NCI-H460 (cell line): ENCODE measurements at places on chromosomes 2 and 18.

GRCh38 chr2:199495147-199495546 is 37.4 kb upstream of the SATB2 start:
- no peak for DNase-seq

DNA sequence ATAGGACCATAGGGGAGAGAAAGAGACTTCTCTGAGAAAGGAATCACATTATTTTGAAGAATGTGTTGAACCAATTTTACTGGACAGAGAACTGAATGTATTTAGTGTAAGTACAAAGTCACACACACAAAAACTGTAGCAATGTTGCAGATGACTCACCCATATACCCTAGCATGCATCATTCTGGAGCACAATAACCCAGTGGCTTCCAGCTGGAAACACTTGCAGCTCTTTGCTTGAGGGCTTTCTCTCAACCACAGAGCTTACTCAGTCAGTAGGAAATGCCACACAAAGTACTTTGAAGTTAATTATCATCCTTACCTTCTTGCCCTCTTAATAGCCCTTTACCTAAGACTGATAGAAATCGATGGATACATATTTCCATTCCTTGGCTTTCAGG is 760.0 kb upstream of the FSHR start:
- no peak for DNase-seq

DNA sequence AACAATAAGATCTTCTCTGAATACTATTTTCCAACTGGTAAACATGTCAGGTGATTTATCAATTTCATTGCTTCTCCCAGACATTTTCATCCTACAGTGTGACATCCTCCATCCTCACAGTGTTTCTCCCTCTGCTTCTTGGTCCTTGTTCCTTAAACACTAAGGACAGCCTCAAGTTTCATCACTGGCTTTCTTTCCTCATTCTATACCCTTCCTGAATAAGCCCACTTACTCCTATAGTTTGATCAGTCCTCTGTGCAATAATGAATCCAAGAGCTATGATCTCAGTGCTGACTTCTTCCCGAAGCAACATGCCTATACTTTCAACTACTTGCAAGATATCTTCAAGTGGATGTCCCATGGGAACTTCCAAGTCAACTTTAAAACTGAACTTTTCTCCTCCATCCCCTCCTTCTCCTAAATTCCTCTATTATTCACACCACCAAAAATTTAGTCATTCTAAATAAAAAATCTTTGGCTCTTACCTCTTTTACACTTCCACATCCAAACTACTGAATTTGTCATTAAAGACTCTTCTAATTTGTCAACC is 87.6 kb downstream of the FAM228A start:
- DNase-seq = no peak

- DNase-seq = no peak
Measured at GRCh38 chr2:47300609-47301276, 102.2 kb upstream of the MSH2 start.

DNA sequence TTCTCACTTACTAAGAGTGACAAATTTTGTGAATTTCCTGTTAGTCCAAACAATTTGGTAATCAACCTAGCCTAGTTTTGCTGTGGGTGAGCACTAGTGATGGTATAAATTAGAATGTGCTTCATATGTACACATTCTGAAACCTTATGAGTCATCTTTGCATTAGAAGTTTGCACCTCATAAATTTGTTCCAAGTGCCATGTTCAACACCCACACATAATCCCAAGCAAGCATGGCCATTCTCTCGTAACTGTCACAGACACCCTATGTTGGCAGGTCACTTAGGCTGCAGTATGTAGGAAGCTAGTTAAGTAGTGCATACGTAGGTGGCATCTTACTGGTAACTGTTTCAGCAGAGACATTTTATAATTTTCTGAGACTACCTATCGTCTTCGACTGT is 46.9 kb downstream of the NAB1 start:
- no peak for DNase-seq

DNA sequence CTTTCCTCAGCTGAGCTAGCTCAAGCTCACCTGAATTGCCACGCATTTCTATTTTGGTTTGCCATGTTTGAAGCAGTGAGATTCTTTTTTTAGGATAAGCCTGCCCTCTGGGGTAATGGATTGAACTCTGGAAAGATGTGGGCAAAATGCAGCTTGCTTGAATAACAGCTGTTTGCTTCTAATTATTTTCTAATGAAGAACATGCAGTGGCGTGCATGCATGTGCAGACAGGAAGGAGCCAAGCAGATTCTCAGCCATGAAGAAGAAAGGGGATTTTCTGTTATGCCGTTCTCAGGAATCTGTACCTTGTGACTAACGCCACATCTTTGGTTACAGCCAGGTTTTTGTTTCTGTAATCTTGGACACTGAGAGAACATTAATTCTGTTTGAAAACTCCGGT is 171.2 kb downstream of the ANTXR1 start:
- no peak for DNase-seq

- DNase-seq = no peak
Measured at GRCh38 chr2:20673686-20674308, 6.9 kb downstream of the GDF7 start.

- DNase-seq = no peak
Measured at GRCh38 chr2:167475791-167476190, 587.5 kb downstream of the XIRP2 start.

DNA sequence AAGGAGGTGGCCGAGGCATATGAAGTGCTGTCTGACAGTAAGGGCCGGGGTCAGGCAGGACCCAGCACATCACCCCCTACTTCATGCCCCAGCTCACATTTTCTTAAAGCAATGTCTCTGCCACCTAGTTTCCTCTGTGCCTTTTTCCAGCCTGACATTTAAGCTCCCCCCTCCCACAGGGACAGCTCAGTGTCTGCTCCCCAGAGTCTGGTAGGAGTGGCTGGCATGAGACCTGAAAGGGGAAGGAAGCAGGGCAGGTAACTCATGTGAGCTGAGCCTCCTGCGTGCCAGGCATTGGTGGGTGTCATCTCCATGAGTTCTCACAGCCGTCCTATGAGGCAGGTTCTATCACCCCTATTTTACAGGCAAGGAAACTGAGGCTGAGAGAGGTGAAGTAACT is 1.5 kb downstream of the DNAJB2 start:
- DNase-seq = no peak

DNA sequence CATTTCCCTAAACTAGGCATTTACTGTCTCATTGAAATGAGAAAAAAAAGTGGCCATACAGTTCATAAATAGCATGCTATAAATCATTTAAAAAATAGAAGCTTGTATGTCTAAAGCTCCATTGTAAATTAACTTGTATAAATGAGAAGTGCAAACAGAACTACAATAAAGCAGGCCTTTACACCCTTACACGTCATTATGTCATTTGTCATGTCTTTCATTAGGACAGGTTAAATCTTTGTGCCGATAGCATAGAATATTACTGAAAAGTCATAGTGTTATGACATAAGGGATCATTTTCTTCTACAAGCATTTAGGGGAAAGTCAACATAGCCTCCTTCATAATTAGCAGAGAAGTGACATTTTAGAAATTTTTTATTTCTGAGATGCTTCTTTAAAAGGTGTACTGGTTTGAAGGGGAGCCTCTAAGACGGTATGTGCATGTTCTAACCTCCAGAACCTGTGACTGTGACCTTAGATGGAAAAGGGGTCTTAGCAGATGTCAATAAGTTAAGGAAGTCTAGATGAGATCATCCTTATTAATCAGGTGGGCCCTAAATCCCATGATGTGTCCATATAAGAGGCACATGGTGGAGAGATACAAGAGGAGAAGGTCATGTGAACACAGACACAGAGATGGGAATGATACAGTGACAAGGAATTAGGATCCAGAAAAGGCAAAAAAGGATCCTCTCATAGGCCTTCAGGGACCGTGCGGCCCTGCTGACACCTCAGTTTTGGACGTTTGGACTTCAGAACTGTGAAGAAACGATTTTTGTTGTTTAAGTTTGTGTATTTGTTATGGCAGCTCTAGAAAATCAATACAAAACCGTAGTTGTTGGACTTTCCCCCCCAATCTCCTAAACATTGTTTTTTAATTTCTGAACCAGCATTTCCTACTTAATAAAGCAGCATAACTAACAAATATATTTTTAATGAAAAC is 863.7 kb downstream of the MBD2 start:
- DNase-seq = no peak

- peak; percentile 35 for DNase-seq
Measured at GRCh38 chr2:71299507-71299906, 32.1 kb upstream of the ZNF638 start.

DNA sequence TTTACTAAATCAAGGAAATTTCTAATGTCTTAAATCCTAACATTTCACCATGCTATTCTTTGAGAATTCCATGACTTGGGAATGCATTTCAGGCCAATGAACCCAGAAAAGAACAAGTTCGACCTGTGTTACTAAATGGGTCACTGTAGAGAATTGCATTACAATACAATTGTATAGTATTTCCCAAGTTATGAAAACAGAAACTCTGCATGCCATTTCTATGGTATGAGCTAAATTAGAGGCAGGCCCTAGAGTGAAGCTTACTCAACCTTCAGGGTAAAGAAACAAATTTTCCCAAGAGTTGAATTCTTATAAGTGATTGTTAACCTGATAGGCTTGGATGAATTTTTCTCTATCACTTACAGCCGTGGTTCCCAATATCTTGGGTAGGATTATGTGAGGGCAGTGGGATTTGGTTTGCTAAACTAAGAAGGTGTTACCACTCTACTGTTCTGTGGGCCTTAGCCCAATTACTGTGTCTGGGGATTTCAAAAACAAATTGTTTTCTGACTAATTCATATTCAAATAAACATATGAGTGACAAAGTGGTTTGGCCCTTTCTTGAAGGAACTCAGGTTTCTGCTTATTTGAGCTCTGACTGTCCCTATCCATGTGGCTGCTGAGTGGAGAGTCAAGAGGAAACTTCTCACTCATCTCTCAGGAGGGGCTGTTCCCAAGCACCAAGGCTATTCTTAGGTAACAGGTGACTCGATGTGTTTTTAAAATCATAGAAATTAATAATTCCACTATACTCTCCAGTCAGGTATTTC is 11.2 kb upstream of the SERPINB7 start:
- DNase-seq = no peak

DNA sequence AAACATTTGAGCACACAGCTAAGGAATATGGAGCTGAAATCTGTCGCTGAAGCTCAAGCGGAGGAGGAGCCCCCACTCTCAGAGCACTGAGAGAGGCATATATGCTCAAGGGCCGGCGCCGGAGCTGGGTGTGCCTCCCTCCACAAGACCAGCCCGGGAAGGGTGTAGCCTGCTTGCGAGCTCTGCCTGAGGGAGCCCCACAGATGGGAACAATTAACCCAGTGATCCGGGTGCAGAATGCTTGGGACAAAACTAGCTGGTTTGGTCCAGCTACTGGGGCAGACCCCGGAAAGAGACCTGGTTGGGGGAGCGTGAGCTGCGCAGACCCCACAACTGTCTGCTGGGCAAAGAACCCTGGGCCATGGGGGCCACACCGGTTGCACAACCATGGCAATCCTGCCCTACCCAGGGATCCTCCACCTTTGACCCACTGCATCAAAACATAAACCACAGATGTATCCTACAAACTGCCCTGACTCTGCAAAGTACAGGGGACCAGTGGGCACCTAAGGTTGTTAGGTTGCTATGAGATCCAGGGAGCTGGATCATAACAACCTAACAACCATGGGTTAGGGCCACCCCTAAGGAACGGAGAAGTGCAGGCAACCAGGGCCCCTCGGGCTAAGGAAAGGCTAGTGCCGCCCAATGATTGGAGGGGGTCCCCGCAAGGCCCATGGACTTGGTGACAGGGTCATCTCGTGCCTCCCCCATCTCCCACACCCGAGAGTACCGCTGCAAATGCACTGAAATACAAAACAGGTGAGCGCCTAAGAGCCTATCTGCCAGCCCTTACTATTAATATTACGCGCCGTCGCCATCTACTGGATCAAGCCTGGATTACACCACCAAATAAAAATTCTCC is 53.4 kb upstream of the SCN1A start:
- DNase-seq = peak; percentile 64

GRCh38 chr2:113734185-113734584 is 22.3 kb downstream of the SLC35F5 start:
- DNase-seq = no peak

GRCh38 chr2:199804831-199805230 is 46.2 kb downstream of the FTCDNL1 start:
- no peak for DNase-seq

- no peak for DNase-seq
Measured at GRCh38 chr2:172333235-172333977, 94.0 kb upstream of the ITGA6 start.

DNA sequence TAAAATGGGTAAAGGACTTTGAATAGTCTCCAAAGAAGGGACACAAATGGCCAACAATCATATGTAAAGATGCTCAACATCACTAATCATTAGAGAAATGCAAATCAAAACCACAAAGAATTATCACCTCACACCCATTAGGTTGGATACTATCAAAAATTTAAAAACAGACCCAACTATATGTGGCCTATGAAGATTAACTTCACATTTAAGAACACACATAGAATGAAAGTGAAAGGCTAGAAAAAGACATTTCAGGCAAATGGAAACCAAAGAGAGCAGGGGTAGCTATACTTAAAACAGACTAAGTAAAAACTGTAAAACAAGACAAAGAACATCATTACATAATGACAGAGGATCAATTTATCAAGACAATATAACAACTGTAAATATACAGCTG is 53.5 kb upstream of the ASPRV1 start:
- DNase-seq = no peak

DNA sequence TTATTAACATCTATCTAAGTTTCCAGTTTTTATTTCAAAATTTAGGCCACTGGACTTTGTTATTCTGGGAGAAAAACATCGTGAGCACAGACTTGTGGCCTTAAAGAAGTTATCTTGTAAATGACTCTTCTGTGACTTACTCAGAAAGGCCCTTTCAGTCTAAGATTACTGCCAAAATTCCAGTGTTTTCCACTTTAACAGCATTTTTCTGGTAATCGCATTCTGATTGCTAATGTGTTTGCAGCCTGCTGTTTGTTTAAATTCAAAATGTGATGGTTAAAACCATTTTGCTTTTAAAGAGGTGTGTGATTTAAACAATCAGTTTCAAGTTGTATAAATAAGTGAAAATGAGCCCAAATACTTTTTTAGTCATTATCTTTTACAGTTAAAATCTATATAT is 136.7 kb upstream of the DAPL1 start:
- no peak for DNase-seq

GRCh38 chr2:200700856-200701255 is 110.9 kb upstream of the BZW1 start:
- no peak for DNase-seq
